ENCODE measurements at places on chromosomes 7 and 10. TPM values are rescaled to one million over a fixed set of nuclear protein-coding genes. Genes with fewer than 3 reads are reported as not detected.
A peak's percentile ranks its signal among the peaks of the same experiment; 100 is the strongest.

DNA sequence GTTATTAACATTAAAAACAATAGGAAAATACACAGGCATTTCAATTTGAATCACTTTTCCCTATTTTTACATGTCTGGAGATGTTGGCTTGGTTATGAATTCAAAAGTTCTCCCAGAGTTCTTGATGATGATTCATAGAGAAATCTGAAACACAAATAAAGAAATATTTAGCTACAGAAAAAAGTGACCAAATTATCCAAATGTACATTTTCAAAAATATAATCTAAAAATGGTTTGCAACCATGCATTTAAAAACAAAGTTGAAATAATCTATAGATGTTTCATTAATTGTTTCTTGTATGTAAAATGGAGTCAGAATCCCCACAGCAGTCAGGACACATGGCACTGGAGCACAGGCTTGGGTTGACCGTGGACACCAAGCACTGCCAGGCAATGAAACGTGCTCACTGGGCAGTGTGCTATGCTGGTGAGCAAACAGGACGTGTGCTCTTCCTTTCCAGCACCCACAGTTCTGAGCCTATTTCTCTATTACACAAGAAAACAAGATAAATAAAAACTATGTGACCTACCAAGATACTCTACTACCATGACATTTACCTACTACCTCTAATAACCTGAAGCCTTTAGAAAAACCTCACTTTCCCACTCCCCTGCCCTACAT lies 44.1 kb upstream of the PTPRN2 start:
- H3K4me3 ChIP-seq: no peak overlapping the region
- H3K27ac ChIP-seq: no peak overlapping the region
- peaks cover 2% of the 10 kb centered on the region for H3K4me1 ChIP-seq
- H3K27me3 ChIP-seq: no peaks in the 10 kb centered on the region

DNA sequence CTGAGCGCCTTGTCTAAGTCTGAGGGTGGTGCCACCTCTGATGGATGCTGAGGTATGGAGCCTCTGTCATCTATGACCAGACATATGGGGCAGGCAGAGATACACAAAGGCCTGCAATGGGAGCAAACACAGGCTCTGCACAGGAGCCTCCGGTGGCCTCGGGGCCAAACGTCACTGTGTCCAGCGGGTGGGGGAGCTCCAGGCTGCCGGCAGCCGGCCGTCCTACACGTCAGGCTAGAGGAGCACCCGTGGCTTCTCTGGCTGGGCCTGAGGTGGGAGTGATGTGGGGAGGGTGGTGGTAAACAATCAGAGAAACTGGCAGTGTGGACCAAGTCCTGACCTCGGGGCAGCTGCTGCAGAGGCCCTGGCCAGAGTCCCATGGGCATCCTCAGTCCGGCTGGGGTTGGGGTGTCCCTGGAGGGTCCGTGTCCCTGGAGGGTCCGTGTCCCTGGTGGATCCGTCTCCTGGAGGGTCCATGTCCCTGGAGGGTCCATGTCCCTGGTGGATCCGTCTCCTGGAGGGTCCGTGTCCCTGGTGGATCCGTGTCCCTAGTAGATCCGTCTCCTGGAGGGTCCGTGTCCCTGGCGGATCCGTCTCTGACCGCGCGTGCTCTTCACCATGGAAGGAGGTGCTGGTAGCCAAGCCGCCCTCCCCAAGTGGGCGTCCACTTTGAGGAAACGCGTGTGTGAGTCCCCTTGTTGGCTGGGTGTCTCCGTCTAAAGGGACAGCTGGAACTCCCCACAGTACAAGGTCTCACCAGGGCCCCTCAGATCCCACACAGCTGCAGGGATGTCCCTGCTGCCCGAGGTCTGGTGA lies 24.2 kb upstream of the FAM20C start:
- H3K27me3 ChIP-seq: peaks cover 57% of the 10 kb centered on the region
- no peak overlapping the region for H3K27ac ChIP-seq
- no peak for DNase-seq
- no peaks in the 10 kb centered on the region for H3K4me1 ChIP-seq

AKR1B15 gene
- total RNA-seq: not detected

- no peak overlapping the region for H3K4me3 ChIP-seq
- no peak overlapping the region for H3K27ac ChIP-seq
- peaks cover 2% of the 10 kb centered on the region for H3K36me3 ChIP-seq
- no peak for DNase-seq
- H3K4me1 ChIP-seq: peaks cover 37% of the 10 kb centered on the region
- H3K27me3 ChIP-seq: no peaks in the 10 kb centered on the region
Measured at GRCh38 chr10:50467209-50467608, 156.5 kb downstream of the SGMS1 start.

DNA sequence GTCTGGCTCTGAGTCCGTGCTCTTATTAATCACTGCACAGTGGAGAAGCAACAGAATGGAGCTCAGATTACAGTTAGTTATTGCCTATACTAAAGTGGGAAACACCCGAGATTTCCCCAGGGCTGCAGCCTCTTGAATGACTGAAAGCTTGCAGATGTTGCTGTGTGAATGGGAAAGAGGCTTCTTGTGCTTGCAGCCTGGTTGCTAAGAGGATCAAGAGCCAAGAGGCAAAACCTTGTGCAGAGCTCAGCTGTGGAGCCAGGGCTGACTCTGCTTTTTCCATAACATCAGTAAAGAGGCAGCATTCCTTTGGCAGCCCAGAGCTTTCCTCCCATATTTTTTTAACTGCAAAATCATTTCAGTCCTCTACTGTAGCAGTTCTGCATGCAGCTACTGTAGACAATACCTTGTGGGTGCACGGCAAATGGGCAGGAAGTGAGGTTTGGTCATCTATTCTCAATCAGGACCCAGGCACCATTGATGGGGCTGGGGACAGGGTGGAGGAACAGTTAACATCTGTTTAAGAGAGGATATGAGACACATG lies 86.5 kb downstream of the RALA start:
- peaks cover 3% of the 10 kb centered on the region for H3K36me3 ChIP-seq
- no peak for DNase-seq
- no peaks in the 10 kb centered on the region for H3K27me3 ChIP-seq
- H3K4me3 ChIP-seq: no peak overlapping the region
- no peak overlapping the region for H3K27ac ChIP-seq
- H3K4me1 ChIP-seq: no peaks in the 10 kb centered on the region

DNA sequence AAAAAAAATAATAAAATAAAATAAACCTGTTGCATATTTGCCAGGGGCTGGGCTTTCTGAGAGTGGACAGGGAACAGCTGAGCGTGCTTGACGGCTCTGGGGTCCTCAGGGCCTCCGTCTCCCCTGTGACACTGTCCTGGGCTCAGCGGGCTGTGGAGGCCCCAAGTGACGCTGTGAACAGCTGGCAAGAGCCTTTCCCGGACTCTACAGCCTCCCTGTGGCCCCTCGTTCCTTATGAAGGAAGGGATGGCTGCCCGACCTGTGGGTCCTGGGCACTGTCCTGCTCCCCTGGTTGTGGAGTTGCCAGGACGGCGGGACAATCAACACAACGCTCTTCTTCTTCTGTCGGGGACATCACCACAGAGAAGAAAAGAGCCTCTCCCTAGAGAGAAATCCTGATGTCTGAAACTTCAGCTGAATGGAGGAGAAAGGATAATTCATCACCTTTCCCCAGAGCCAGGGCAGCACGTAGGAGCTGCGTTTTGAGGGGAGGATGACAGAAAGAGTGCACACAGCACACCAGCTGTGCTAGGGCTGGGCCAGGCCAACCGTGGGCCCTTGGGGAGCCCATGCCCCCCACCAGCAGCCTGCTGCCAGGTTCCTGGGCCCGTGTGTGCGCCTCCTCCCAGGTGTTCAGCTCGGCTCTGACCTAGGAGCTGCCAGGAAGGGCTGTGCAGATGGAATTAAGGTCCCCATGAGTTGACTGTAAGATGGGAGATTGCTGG lies 45.4 kb downstream of the RBM17 start:
- peak overlapping the region; percentile 95 for H3K27ac ChIP-seq
- H3K4me3 ChIP-seq: peak overlapping the region; percentile 78
- H3K4me1 ChIP-seq: peaks cover 48% of the 10 kb centered on the region
- no peaks in the 10 kb centered on the region for H3K36me3 ChIP-seq

DNA sequence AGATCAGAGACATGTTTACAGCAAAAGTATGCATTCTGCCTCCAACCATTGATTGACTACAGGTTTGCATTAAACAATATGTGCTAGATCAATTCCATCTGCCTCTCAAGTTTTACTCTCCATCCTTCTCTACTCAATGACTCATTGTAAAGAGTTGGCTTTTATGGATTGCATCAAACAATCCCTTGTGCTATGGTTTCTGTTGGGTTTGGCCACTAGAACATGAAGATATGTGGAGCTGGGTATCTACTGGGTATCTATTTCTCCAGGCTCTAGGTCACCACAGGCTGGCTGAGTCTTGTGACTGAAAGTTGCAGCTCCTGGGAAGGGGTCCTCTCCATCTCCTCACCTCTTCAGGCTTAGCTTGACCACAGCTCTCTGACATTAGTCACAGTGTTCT lies 204.7 kb downstream of the DGKI start:
- H3K36me3 ChIP-seq: no peaks in the 10 kb centered on the region
- peaks cover 20% of the 10 kb centered on the region for H3K27me3 ChIP-seq
- DNase-seq: no peak
- no peak overlapping the region for H3K4me3 ChIP-seq
- H3K27ac ChIP-seq: no peak overlapping the region

DNA sequence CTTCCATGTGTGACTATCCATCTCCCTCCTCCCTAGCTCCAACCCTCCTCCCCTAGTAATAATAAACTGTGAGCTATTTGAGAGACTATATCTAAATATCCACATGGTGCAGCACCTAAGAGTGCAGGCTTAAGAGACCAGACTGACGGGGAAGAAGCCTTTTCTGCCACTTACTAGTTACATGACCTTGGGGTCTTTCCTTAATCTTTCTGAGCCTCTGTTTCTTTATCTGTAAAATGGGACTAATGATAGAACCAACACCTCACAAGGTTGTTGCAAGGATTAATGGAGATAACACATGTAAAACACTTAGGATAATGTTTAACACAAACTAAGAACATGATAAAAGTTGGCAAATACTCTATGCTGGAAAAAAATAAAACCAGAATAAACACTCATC lies 37.1 kb upstream of the FBXW4 start:
- H3K4me3 ChIP-seq: no peak overlapping the region
- H3K36me3 ChIP-seq: peaks cover 9% of the 10 kb centered on the region
- no peak overlapping the region for H3K27ac ChIP-seq
- no peaks in the 10 kb centered on the region for H3K4me1 ChIP-seq
- no peak for DNase-seq

DNA sequence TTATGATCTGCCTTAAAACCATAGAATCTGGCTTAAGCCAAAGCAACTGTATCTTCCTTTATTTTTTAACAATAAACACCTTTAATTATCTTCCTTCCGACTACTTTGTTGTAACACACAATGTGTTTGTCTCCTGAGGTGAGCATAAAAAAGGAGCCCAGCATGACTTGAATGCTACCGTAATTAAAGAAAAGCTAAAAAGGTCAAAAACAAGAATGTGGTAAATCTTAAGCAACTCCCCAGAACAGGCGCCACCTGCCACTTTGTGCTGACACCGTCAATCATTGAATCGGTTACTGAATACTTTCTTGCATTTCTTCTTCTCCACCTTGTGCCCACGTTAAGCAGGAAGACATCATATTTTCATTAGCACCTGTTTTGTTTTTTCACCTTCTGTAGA lies 569.9 kb upstream of the C7orf33 start:
- no peaks in the 10 kb centered on the region for H3K36me3 ChIP-seq
- H3K4me3 ChIP-seq: no peak overlapping the region
- DNase-seq: no peak

DNA sequence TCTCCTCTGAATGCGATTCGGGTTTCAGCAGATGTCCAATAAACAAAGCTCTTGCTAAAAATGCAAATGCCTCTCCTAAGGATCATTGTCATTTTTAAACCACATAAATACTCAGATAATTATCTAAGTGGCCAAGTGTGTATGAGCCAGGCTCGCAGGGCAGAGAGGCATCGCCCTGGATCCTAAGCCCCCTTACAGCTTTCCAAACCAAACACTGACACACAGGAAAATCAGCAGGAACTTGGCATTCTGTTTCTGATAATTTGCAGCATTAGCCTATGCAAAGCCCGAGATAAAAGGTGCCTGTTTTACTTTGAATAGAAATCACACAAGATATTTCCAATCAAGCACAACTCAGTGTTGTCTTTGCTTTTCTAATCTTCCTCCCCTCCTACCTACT lies 134.4 kb downstream of the ABCA13 start:
- no peaks in the 10 kb centered on the region for H3K4me1 ChIP-seq
- no peak overlapping the region for H3K4me3 ChIP-seq
- no peaks in the 10 kb centered on the region for H3K36me3 ChIP-seq
- H3K27me3 ChIP-seq: peaks cover 28% of the 10 kb centered on the region

DNA sequence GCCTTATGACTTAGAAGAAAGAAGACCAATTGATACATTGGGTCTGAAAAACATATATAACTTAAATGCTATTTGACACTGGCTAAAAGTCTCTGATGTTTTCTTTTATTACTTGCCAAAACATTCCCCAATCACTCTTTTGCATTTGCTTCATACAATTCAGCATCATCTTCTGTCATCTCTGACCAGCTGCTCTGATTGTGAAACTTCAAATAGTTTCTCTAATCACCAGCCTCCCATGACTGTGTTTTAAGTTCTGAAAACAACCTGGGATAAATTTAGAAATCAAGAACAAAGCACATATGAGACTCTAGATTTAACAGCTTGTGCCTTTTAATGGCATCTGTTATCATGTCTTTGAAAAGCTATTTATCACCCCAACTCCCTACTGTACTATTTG lies 208.4 kb upstream of the KCND2 start:
- H3K36me3 ChIP-seq: no peaks in the 10 kb centered on the region
- no peak overlapping the region for H3K27ac ChIP-seq
- no peak for DNase-seq
- no peaks in the 10 kb centered on the region for H3K4me1 ChIP-seq
- H3K27me3 ChIP-seq: no peaks in the 10 kb centered on the region
- H3K4me3 ChIP-seq: no peak overlapping the region

PPRC1 gene
- 41.0 TPM for total RNA-seq

GFRA1 gene
- total RNA-seq: not detected

DNA sequence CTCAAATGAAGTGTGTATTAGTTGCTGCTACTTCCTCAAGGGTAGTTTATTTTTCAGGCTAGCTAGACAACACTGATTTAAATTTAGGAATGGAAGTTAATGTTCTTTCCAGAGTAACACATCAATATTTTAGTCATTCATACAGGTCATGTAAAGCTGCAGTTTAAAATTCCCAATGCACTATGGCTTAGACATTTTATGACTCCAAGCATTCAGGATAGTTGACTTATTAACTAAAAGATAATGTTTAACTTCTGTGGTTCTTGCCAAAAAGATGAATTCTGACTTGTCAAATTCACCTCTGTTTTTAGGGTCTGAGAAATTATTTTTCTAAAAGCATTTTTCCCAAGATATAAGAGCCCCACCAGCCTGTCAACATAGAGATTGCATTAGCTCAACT lies 131.9 kb downstream of the TFPI2 start:
- H3K27ac ChIP-seq: no peak overlapping the region
- no peaks in the 10 kb centered on the region for H3K27me3 ChIP-seq
- no peak for DNase-seq

GRCh38 chr7:141562972-141563371 lies 11.8 kb downstream of the AGK start:
- peaks cover 26% of the 10 kb centered on the region for H3K36me3 ChIP-seq
- no peak overlapping the region for H3K4me3 ChIP-seq
- peaks cover 31% of the 10 kb centered on the region for H3K4me1 ChIP-seq
- H3K27ac ChIP-seq: no peak overlapping the region
- no peaks in the 10 kb centered on the region for H3K27me3 ChIP-seq
- DNase-seq: no peak

- no peak for DNase-seq
- peaks cover 52% of the 10 kb centered on the region for H3K27me3 ChIP-seq
- no peaks in the 10 kb centered on the region for H3K36me3 ChIP-seq
- H3K4me3 ChIP-seq: no peak overlapping the region
- H3K4me1 ChIP-seq: no peaks in the 10 kb centered on the region
Measured at GRCh38 chr7:51313738-51314425, 2.7 kb downstream of the COBL start.

CLDN4 gene
- total RNA-seq: 0.17 TPM
